Fibroblast of skin of right biceps (primary cell): ENCODE measurements at places on chromosomes 1 and 21.

DNA sequence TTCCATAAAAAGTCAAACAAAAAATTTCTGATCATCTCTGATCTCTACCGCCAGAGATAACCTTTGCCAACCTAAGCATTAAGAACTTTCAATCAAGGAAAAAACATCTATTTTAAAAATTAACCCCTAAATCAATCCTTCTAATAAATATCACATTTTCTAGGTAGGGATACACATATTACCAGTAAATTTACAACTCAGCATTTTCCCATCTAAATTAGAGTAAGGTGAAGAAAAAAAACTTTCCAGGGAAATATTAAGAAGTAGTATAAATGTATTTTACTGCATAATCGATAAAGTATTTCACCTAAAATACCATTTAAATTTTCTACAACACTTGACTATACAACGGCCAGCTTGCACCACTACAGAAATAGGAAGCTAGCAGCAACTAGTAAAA, 1.5 kb downstream of the STX6 start:
- DNase-seq = no peak

- DNase-seq = peak; percentile 52
Observed at GRCh38 chr1:221794079-221794670, 52.3 kb upstream of the DUSP10 start.

DNA sequence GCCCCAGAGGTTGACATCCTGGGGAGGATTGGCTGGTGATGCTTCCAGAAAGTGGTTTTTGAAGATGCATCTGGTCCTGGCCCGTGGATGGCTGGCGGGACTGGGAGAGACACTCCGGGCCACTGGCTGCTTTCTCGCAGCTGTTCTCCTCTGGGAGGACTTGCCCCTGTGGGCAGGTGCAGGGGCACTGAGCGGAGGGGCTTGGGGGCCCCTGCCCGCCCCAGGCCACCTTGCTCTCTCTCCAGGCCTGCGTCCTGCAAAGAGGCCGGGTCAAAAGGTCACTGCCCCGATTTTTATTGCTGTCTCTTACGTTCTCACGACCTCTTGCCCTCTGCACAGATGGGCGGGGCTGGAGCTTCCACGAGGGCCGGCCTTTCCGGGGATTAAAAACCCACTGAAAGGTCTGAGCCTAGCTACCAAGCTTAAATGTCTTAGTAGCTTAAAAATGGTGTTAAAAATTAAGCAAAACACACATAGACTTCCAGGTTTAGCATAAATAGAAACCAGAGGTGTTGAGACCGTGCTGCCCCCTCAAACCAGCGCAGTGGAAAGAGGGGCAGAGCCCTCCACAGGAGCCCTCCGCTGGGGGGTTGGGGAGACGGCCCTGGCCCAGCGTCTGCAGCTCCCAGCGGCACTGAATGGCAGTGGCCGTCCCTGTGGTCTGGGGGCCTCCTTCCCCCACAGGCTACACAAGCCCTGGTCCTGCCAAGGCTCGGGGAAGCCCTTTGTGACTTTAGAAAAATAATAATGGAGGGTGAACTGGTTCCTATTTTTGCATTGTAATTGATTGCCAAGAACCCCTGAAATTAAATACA, 43.9 kb downstream of the SKI start:
- DNase-seq = no peak

- DNase-seq = peak; percentile 90
Observed at GRCh38 chr1:221268295-221268694, 389.1 kb downstream of the HLX start.
